ENCODE measurements at places on chromosomes 4 and X.

DNA sequence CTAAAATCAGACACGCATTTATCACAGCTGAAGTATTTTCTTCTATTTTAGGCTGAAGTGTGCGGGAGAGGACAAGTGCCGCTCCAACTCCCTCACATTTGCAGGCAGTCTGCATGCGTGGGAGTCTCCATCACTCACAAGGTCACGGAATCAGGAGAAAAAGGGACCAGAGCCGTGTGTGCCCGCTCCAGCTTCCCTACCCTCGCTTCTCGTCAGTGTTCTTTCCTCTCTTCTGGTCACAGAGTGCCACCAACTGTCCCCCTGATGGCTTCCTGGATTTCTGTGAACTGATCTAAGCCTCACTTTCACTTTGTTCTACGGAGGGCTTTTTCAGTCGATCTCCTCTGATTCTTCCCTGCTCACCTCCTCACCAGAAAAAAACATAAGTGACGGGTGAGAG is 407.4 kb upstream of the AADAT start:
- DNase-seq, result no peak

DNA sequence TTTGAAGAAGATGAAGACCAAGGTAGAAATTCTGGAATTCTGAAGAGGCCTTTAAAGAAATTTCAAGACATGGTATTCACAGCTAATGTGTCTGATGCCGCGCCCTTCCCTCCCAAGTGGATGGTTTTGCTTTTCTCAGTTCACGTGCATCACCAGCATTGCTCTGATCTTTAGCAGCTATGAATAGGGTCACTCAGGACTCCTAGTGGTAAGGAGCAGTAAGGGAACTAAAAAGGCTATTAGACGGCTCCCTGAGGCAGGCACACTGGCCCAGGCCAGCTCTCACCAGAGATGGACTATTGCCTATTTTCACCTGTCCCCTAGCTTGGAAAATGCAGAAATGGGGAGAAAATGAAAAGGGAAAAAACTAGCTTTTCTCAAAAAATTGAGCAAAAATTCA is 447.5 kb upstream of the RASGEF1B start:
- no peak for DNase-seq

DNA sequence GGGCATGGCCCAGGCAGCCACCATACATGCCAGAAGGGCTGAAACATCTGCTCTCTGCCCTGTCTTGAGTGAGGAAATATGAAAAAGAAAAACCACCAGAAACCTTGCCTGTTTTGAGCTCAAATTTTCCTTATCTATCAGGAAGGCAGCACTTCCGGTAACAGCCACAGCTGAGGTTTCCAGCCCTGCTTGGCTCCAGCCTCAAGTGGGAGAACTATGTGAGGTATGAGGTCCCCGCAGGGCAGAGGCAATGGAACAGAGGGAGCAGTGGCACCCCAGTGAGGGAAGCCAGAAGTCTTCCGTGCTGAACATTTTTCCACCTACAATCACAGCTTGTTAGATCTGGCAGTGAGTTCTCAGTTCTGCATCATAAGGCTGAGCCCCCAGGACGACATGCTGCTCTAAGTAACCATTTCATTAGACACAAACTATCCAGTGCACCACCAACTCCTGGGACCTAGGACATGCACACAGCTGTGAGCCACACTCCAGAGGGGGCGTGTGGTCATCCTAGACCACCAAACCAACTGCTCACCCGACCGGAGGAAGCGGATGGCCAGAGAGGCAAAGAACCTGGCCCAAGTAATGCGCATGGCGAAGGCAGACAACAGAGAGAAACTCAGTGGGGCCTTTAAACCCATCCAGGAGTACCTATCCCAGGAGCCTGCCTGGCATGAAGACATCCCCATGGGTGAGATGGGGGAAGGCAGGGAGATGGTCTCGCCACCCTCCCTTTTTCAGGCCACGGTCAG is 22.6 kb downstream of the WDR1 start:
- no peak for DNase-seq

- DNase-seq, result no peak
Observed at GRCh38 chr4:180828455-180829018, 1414.7 kb upstream of the TENM3 start.

- no peak for DNase-seq
Observed at GRCh38 chrX:37781081-37781480, 1.2 kb downstream of the CYBB start.

DNA sequence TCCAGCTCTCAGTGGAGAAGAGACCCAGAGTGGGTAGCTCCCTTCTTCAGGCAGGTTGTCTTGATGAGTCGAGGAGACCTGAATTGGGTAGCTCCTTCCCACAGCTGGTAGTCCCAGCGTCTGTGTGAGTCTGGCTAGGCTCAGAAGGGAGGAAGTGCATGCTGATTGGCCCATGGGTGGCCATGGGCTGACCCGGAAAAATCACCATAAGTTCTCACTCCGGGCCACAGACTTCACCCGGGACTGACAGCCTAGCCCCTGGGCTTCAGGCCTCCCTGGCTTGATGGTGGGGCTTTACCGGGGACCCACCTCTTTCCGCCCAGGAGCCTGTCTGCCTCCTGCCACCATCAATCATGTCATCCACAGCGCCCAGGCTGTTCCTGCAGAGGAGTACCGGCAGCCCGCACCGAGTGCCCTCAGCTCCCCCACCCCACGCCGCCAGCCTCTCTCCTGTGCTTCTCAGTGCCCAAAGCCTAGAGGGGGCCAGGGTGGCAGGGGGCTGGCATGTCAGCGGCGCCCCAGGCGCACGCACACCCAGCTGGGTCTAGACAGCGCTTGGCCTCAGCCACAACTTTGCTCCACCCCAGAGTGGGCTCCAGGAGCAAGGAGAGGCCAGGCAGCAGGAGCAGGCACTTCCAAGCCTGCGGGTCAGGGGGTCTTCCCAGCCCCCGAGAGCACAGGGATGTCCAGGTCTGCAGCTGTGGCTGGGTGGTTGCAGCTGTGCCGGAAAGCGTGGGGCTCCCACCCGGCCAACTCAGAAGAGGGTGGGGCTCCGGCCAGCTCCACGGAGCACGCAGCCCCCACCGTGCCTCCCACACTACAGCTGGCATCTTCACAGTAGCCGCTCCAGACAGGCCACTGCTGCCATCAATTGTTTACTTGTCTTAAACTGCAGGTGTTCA is 16.1 kb upstream of the SAT1 start:
- no peak for DNase-seq

GRCh38 chr4:19844446-19844845 is 407.3 kb upstream of the SLIT2 start:
- DNase-seq, result no peak

GRCh38 chr4:83197555-83198235 is 83.2 kb upstream of the PLAC8 start:
- DNase-seq, result no peak

GRCh38 chr4:148955564-148956297 is 513.5 kb upstream of the NR3C2 start:
- no peak for DNase-seq

DNA sequence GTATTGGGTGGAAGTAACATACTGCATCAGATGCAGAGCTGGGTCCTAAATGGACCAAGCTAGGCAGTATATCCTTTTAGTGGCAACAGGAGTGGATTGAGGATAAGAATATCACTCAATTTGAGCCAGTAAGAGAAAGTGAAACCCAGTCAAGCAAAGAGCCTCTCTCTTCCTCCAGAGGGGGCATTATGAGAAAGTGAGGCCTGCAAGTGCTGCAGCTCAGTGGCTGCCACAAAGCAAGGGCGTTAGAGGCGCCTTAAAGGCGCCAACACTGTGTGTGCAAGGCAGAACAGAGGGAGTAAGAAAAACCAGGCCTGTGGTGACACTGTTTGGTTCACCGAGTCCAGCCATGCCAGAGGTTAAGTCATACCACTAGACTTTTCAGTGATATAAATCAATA is 17.5 kb downstream of the STX18 start:
- no peak for DNase-seq

GRCh38 chrX:57929373-57929772 is 19.1 kb upstream of the ZXDA start:
- no peak for DNase-seq

GRCh38 chr4:24689212-24689611 is 104.9 kb upstream of the DHX15 start:
- DNase-seq, result no peak

DNA sequence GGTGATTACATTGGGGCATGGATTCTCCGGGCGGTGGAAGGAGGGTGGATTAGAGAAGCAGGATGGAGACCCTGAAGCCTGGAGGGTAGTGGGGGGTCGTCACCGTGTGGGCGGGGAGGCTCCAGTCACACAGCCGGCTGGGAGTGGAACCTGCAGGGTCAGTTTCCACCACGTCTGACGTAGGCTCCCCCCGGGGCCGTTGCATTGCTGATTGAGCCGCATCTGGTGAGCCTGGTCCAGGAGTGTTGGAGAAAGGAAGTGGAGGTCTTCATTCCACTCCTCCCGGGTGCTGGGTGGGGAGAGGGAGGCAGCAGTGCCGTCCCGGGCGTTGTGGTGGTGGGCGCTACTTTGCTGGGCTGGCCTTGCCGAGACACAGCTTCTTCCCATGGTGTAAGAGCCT is 28.1 kb downstream of the TBC1D14 start:
- no peak for DNase-seq

- no peak for DNase-seq
Observed at GRCh38 chr4:108034565-108034964, 44.9 kb downstream of the HADH start.

GRCh38 chr4:55910140-55910539 is 38.6 kb upstream of the CEP135 start:
- DNase-seq, result no peak

- no peak for DNase-seq
Observed at GRCh38 chr4:107740381-107740780, 20.3 kb upstream of the PAPSS1 start.

DNA sequence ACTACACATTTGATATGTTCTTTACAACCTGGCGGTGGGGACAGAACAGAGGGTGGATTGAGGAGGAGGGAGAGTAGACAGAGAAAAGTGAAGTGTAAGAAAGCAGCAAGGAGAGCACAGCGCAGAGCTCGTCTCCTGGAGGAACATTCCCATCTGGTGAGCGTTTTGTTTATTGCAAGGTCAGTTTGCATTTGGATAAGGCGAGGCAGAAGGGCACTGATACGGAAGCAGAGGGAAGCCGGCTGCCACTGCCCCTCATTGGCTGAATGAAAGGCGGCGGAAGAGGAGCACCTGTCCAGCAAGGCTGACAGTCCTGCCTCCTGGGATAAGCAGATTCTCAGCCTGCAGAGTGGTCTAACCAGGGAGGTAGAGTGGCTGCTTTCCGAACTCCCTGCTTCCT is 83.2 kb downstream of the GPR143 start:
- no peak for DNase-seq

DNA sequence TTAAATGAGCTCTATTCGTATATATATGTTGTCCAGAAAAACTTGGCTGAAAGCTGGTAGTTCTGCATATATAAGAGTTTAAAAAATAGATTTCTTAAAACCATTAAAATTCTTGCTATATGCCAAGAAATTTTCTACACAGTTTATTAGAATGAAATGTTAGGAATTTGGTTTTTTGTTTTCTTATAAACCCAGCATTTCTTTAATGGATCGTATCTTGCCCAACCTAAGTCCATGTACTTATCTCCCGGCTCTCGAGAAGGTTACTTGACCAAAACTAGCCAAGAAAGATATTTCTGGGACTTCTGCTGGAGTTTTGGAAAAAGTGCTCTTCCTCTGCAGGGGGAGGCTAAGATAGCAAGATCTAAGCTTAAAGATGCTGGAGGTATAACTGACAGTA is 4.7 kb upstream of the ASB5 start:
- DNase-seq, result no peak

DNA sequence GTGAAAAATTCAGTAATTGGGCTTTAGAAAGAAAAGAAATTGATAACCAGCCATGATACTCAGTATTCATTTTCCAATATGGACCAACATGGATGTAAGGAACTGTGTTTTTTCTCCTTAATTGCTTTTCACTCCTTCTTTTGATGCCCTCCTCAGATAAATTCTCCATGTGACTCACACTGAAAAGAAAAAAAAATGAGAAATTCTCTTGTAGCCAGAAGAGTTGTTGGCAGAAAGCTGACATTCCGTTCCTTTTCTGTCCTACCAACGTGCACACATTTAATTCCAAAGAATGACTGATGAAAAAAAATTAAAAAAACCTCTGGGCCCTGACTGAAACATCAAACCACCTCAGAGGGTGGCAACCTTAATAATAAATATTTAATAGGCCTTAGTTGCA is 153.1 kb downstream of the AMELX start:
- DNase-seq, result no peak

DNA sequence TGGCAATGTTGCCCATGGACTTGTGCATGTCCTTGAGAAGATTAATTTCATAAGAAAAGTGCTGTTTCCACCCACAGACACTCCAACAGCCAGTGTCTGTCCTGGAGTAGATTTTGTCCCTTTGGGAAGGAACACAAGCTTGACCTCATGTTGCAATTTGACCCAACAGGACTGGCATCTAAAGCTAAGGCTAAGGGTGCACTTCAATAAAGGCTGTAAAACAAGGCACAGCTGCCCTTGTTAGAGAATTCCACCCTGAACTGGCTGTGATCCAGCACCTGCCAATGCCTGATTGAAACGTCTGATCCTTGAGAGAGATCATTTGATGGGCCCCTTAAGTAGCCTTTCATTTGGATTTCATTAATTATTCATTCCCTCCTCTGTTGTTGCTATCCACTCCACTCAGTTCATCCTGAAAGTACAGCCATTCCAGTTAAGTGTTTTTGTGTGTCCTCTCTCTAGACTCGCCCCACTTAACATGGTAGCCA is 56.2 kb downstream of the CD99L2 start:
- DNase-seq, result no peak

- no peak for DNase-seq
Observed at GRCh38 chr4:20354120-20354519, 102.4 kb downstream of the SLIT2 start.

- no peak for DNase-seq
Observed at GRCh38 chr4:155543126-155543765, 123.4 kb upstream of the GUCY1A1 start.

- DNase-seq, result no peak
Observed at GRCh38 chrX:7147413-7147977, at the start of gene STS. TSS of gene STS (plus strand) at chrX:7147712. CDS start at chrX:7253200, 105,488 bp downstream.

DNA sequence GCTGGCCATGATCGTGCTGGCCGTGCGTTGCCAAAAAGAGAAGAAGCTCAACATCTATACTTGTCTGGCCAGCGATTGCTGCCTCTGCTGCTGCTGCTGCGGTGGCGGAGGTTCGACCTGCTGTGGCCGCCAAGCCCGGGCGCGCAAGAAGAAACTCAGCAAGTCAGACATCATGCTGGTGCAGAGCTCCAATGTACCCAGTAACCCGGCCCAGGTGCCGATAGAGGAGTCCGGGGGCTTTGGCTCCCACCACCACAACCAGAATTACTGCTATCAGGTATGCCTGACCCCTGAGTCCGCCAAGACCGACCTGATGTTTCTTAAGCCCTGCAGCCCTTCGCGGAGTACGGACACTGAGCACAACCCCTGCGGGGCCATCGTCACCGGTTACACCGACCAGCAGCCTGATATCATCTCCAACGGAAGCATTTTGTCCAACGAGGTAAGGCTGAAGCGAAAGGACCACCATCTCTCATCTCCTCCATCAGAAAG is 3.3 kb downstream of the PCDH10 start:
- DNase-seq, result peak; percentile 43

GRCh38 chr4:148573296-148573695 is 131.1 kb upstream of the NR3C2 start:
- DNase-seq, result no peak

GRCh38 chr4:112968451-112969159 is 80.8 kb upstream of the ANK2 start:
- no peak for DNase-seq

All from hypothalamus (tissue), 51 donors.